CD4-positive, alpha-beta T cell treated with Interleukin-15 for 4 hours (primary cell): ENCODE measurements at places on chromosomes 6 and 20.
A peak's percentile ranks its signal among the peaks of the same experiment; 100 is the strongest.

DNA sequence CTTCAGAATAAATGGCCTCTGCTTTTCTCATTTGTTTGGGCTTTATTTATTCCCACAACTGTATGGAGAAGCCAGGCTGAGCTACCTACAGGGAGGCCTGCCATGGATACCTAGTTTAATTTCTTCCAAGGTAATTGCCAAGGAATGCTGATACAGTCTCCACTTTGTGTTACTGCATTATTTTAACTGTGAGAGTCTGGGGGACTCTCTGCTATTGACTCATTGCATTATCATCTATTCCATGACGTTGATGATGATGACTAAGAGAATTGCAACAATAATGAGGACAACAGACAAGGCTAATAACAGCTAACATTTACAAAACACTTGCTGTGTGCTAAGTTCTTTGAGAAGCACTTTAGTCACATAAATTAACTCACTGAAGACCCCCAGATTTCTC, 88.3 kb upstream of the COL21A1 start:
- no peak for DNase-seq

DNA sequence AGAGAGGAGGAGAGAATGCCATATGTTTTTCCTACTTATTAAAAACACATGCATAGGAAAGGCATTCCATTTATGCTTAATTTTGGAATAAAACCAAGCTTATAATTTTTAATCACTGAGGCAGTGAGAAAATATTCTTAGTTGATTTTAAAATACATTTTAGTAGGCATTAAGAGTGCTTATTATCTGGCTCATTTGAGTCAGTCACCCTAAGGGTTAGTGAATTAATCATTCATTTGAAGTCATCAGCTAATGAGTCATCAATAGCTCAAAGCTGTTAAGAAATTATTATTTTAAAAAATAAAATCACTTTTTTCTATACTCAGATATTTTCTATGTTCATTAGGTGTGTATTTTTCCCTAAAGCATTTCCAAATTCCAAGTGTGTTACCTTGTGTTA, 81.6 kb downstream of the TMEM200A start:
- no peak for DNase-seq

- no peak for DNase-seq
Measured at GRCh38 chr6:6494677-6495076, 93.8 kb upstream of the LY86 start.

DNA sequence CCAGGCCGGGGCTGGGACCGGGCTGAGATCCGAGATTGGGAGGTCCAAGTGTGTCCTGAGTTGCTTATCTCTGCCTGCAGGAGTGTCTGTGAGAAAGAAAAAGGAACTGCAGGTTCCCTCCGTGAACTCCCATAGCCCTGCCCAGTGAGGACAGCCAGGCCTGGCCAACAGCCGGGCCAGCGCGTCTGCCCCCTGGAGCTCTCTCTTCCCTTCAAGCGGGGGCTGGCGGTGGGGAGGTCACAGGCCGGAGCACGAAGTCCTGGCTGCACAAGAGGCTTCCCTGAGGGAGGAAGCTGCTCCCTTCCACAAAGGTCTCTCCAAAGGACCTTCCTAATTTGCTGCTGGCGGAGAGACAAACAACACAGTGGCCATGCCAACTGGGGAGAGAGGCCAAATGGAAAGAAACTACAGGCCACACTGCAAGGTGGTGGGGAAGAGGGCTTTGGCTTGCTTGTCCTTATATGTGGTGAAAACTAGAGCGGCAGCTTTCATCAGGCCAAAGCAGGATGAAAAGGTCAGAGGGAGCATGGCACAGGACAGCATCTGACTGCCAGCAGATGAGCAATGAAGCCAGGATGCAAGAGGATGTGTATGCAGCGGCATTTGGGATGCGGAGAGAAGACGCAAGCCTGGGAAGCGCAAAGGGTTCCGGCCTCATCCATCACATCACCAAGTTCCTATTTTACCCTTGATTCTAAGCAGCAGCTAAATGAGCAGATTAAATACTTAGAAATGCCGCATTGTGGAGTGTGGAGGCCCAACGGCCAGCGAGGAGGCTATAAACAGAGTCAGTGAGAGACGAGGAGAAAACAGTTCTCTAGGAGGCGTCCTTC, 260.0 kb downstream of the ERMARD start:
- no peak for DNase-seq

DNA sequence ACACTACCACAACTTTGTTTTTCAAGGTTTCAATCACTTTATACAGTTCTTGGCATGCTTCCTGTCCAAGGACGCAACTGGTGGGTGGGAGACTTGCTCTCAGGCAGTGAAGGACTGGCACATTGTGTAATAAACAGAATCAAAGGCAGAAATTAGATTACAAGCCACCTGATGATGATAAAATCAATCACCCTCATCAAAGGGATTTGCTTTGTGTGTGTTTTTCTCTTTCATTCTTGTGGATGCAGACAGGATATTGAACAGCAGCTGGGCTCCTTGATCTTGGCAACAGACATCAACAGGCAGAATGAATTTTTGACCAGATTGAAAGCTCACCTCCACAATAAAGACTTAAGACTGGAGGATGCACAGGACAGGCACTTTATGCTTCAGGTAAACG, 71.4 kb downstream of the MTFR2 start:
- no peak for DNase-seq

GRCh38 chr6:39769012-39769411, 23.2 kb upstream of the DAAM2 start:
- no peak for DNase-seq

GRCh38 chr6:90226257-90226656, 70.4 kb downstream of the BACH2 start:
- DNase-seq, result no peak

DNA sequence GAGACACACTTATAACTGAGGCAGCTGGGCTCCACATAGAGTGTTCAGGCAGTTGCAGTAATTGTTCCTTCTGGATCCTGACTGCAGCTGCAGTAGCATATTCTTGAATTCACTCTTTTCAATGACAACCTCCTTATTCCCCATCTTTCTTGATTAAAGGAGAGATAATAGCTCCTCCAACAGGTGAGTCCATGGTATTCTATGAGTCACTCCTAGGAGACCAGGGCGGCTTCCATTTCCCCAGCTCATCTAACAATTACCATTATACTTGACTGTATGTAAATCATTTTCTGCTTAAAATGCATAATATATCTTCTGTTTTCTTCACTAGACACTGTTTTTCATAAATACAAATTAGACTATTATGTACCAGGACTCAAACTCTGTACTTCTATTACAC, 62.4 kb downstream of the TENT5A start:
- DNase-seq, result no peak

DNA sequence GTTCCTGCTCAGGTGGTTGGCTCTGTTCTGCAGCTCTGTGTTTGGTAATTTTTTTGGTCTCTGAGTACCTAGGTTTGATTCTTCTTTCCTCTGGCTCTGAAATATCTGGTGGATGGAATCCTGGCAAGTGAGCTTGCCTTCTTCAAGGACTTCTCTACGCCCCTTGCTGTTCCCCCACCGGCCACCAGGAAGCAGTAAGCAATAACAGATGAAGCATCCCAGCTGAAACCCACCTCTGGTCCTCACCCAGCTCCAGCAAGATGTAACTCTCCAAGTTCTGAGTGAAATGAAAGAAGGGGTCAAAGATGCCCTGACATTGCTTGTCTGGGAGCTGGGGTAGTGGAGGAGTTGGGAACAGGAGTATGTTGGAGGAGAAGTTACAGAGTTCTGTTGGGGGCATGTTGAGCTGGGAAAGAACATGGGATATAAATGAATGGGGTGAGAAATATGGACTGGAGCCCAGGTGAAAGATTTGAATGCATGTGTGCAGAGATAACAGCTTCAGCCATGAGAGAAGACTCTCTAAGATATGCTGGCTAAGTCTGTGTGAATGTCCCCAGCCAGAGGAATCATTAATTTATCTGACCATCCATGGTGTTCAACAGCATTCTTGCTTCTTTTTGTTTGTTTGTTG, 51.3 kb upstream of the GLP1R start:
- DNase-seq, result no peak

- no peak for DNase-seq
Measured at GRCh38 chr20:47230811-47231256, 125.7 kb downstream of the ZMYND8 start.

DNA sequence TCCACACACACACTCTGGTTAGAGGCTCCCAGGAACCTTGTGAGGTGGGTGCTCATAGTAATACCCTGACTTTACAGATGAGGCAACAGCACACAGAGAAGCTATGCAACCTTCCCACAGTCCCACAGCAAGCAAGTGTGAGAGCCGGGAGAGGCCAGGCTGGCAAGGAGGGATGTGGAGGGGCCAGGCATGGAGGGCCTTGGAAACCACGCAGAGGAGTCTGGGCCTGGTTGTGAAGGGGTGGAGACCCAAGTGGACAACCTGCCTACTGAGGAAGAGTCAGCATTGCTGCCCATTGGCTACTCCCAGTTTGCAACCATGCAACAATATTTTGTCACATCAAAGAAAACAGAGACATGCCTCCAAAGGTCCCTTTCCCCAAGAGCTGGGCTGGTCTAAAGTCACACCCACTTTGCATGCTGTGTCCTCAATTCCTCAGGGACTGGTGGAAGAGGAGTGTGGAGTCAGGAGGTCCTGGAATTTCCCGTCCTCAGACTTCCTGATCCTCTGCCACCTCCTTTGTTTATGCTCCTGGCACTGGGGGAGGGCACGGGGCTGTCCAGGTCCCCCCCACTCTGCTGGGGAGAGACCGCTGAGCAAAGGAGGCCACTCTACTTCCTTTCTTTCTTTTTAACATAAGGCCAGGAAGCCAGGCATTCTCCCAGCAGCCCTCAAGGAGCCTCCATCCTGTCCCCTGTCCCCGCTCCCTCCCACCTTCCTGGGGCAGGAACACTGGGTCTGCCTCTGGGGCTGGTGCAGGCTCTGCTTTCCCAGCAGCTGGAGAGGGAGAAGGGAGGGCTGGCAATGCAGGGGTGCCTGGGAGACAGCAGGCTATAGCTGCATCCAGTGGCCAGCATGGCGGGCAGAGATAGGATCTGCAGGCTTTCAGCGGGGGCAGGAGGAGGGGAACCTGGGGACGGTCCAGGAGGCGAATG, 68.3 kb downstream of the NOL4L start:
- DNase-seq, result no peak

DNA sequence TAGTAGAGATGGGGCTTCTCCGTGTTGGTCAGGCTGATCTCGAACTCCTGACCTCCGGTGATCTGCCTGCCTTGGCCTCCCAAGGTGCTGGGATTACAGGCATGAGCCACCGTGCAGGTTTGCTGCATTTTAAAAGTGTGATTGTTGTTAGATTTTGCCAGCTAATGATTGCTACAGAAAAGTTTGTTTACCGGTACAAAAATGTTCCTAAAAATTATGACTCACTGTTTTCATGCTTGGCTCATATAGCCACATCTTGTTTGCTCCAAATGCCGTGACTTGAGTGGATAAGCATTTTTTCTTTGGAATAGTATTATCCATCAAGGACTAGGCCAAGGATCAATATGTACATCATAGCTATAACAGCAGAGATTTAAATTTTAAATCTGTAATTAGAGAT, 24.3 kb downstream of the LRRN4 start:
- DNase-seq, result no peak

DNA sequence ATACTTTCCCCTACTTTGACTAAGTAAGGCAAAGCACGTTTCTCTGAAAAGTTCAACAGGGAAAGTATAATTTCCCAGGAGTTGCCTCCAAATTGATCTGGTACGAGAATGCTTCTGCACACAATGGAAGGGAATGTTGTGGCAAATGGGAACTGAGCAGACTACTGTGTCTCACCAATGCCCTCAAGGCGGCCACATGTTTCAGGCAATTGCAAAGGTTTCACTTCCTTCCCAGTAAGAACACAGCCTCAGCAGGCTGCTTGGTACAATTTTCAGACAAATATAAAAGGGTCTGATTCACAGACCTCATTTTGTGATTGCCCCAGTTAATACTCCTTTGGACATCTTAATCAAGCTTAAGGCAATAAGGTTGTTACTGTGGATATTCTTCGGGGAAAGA, 71.2 kb downstream of the KIAA0319 start:
- DNase-seq, result no peak

GRCh38 chr6:129542705-129543104, 167.3 kb downstream of the ARHGAP18 start:
- DNase-seq, result no peak

GRCh38 chr20:23002276-23002675, 32.8 kb upstream of the SSTR4 start:
- DNase-seq, result no peak

DNA sequence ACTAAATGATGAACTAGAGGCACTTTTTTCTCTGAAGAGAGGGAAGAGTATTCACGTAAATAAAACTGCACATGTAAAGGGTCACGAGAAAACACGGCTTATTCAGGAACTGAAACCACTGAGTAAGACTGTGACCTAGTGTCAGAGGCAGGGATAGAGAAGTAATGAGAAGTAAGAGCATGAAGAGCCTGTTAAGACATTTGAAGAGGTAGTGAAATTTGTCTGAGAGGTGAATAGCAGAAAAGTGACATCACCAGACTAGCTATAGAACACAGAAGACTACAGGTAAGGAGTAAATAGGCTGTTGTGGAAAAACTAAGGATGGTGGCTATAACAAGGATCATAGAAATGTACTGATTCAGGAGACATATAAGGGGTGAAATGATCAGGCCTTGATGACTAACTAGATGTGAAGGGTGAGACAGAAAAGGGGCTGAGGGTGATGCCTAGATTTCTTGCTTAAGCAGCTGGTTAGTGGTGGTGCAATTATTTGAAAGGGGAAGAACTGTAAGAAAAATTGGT, 76.8 kb downstream of the REV3L start:
- DNase-seq, result peak; percentile 3

DNA sequence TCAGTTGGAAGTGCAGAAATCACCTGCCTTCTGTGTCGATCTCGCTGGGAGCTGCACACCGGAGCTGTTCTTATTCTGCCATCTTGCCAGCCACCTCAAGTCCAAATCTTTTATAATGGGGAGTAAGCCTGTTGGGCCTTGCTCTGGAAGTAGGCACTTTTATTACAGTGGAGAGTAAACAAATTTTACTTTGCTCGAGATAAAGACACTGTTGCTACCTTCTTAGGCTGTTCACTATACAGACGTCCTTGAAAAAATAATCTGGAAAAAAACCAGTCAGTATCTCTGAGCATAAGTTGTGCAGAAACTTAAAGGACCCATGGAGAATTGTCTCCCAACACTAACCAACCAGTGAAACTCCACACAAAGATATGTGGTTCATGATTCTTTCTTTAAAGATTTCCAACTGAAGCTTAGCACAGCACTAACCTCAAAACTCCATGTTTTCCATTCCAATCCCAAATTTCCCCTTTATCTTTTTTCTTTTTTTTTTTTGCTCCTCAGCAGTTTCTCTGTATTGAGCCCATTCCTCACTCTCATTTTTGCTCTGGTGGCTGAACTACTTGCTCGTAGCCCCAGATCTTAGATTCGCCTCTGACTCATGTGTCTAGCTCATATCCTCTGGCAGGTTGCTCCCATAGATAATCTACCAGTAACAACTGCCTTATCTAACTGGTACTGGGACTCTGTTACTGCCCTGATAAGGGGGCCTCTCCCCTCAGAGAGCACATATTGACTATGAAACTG, 34.3 kb upstream of the COL9A1 start:
- no peak for DNase-seq

- DNase-seq, result no peak
Measured at GRCh38 chr6:166145751-166146150, 21.9 kb downstream of the TBXT start.

DNA sequence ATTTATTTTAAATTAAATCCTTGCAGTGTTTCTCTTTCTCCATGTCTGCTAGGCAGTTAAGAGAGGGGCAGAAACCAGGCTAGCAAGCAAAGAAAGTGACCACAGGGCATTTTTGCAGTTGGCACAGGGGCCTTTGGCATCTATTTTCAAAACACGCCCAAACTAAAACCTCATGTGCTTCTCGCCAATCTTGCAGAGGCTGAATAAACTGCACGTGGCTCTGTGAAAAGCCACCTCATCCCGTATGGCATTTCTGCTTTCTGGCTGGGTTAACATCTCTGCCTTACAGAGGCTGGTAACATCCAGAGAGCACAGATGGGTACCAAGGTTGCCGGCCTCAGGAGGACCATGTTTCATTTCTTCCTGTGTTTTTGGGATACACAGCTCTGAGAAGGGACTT, 54.6 kb downstream of the GJA10 start:
- DNase-seq, result no peak
